ENCODE measurements at places on chromosomes 11 and 22.
A peak's percentile ranks its signal among the peaks of the same experiment; 100 is the strongest.

DNA sequence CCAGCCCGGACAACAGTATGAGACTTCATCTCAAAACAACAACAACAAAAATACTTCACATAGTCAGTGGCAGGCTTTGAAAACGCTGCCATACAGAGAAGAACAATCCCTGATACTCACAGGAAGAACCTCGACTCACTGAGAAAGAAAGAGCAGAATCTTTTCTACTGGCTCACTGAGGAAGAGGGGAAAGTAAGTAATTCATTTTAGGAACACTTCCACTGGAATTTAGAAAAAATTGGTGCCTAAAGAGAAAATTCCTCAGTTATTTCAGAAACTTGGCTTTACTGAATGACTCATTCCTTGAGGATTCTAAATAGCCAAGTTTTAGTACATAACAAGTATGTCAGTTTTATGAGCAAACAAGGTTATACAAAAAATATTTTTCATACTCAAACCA lies 12.3 kb downstream of the NARS2 start:
- no peak for DNase-seq

GRCh38 chr11:75562836-75563484 lies 907 bp downstream of the SERPINH1 start:
- no peak for DNase-seq

GRCh38 chr11:127997594-127997993 lies 589.8 kb downstream of the ETS1 start:
- no peak for DNase-seq

DNA sequence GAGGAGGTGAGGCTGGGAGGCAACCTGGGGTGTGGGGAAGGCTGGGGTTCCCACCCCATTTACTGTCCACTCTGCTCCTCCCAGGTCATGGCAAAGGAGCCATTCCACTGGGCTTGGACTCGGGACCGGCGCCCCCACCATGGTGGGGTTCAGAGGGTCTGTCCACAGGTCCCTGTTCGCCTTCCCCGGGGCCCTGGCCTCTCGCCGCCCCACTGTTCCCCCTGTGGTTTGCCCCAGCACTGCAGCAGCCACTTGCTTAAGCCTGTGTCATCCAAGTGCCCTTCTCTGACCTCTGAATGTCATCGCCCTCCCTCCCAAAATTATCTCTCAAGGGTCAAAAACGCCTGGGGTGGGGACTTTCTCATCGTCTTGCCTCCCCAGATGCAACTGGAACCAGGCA lies 2.6 kb downstream of the SPDYC start:
- DNase-seq: no peak

DNA sequence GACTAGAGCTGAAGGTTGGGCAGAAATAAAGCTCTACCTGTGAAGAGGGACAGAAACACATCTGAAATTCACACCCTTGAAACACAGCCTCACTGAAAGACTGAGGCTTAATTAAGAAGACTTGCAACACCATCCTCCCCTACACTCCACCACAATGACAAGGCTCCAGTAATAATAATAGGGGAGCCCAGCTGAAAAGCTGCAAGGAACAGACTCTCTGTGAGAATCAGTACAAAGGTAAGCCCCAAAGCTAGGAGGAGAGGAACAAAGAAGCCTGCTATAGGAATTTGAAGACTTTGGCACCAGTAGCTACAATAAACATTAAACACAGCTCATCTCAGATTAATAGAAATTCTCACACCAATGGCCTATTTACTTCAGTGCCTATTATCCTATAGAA lies 176.9 kb downstream of the FAT3 start:
- DNase-seq: no peak

DNA sequence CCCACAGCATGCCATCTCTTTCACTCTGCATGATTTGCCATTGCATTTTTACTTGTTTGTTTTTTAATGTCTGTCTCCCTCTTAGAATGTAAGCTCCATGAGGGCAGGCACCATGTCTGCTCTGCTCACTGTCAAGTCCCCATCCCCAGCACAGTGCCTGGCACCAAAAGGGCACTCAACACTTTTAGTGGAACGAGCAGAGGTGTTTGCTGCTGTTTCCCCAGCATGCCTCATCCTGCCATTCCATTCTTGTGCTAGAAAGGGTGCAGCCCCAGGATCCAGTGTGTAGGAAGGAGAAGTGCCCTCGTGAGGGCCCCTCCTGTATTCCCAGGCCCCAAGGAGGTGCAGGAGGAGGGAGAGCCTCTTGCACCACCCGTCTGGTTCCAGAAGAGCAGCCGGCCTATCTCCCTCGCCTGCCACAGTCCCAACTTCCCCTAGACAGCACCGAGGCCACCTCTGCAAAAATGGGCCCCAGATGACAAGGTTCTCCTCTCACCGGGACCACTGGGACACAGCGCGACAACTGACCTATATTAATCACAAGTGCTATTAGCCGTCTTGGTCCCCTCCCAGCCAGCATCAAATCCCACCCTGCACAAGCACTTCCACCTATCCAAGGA lies 33.3 kb upstream of the CACNG2 start:
- DNase-seq: no peak

DNA sequence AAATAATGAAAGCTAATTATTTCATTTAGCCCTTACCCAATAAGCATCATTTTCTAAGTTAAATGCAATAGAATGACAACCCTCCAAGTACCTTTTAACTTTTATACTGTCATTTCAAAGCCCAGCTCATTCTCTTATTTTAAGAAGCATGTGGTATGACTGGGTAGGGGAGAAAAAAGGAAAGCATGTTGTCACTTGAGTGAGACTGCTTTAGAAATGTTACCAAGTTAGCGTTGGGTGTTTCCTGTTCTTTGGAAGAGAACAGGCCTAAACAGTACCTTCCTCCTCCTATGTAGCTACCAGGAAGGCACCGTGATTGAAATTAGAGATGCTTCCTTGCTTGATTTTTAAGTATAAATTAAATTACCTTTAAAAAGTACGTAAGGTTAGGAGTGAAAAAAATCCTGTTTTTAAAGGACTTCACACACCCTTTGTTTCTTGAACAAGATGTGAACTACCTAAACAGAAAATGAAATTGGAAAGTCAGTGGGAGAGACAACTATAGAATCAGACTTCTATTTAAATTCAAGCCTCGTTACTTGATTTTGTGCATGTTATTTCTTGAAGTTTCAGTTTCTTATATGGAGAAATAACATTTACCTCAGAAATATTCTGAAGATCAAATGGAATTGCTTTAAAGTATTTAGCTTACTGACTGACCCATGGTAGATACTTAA lies 741 bp upstream of the CNTF start:
- no peak for DNase-seq

GRCh38 chr22:43313244-43313889 lies 29.8 kb downstream of the SCUBE1 start:
- DNase-seq: no peak

DNA sequence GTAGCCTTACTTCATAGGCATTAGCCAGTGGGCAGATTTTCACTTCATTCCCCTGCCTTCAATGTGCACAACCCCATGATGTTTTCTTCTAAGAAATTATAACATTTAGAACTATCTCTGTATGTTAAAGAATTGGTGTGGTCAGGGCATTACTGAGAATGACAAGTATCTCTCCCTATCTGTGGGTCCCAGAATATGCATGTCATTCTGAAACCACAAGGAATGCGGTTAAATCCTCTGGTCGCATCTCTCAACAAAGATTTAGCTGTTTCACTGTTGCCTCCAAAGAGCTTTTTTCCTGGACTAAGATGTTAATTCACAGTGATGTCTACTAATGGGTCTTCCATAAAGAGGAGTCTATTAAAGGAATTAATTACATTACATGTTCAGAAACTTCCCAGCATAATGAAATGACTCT lies 62.7 kb downstream of the LIF start:
- DNase-seq: peak; percentile 46

GRCh38 chr11:128585498-128586238 lies 1.7 kb downstream of the ETS1 start:
- no peak for DNase-seq

- no peak for DNase-seq
These were observed 1.5 kb upstream of the JAML start for GRCh38 chr11:118226296-118226695.

DNA sequence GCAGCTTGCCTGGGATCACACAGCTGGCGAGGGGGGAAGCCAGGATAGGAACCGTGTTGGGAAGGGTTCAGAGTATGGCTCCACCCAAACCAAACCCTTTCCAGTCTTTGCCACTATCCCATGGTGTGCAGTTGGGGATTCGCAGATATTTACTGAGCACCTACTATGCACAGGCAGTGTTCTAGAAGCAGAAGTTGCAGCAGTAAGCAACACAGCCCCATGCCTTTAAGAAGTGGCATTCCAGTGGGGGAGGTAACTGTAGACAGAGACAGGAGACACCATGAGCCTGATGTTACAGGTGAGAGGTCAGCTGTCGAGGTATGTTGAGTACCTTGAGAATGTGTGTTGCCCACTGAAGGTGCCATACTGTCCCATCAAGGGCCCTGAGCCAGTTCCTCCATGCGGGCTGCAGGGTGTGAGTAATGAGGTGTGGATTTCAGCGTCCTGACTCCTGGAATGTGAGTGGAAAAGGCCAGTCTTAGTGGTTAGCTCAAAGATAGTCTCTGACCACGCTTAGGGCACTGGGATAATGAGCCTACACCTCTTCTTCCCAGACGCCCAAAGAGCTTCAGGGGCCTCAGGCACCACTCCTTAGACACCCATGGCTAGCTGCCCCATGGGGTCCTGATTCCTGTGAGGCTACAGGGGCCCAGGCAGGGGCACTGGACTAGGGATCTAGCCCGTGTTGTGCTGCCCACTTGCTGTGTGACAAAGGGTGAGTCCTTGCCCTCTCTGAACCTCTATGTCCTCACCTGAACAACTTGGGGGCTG lies 71.8 kb upstream of the TP53I11 start:
- no peak for DNase-seq
